Uterine smooth muscle cell (primary cell): ENCODE measurements at places on chromosomes 12 and 14. TPM values are rescaled to one million over a fixed set of nuclear protein-coding genes. Genes with fewer than 3 reads are reported as not detected.

The XRCC3 gene
- total RNA-seq = 9.7 and 27.7 TPM in 2 replicates

The OVCH1 gene
- total RNA-seq = under 0.01 TPM in 1 of 2 replicates, not detected in the other

The RTN1 gene
- 0.12 and 0.33 TPM in 2 replicates for total RNA-seq

The CIDEB gene
- total RNA-seq = 1.6 and 2.9 TPM in 2 replicates

The KRT79 gene
- not detected in 2 replicates for total RNA-seq

The CELA1 gene
- not detected in 2 replicates for total RNA-seq

The LTBP2 gene
- 134 and 315 TPM in 2 replicates for total RNA-seq

The KLHL28 gene
- total RNA-seq = 7.7 and 13.2 TPM in 2 replicates

The PTPRR gene
- total RNA-seq = 1.00 and 2.2 TPM in 2 replicates

The TAS2R7 gene
- total RNA-seq = not detected in 2 replicates

The KRT80 gene
- 0.11 and 0.25 TPM in 2 replicates for total RNA-seq

The RERGL gene
- not detected in 2 replicates for total RNA-seq

The DNAI7 gene
- total RNA-seq = 0.11 and 0.25 TPM in 2 replicates

The HCAR1 gene
- total RNA-seq = 1.00 and 1.5 TPM in 2 replicates

The SLC5A8 gene
- not detected in 2 replicates for total RNA-seq

The FAM161B gene
- total RNA-seq = 3.4 and 4.0 TPM in 2 replicates

The PTGER2 gene
- 17.5 and 22.9 TPM in 2 replicates for total RNA-seq

The APOF gene
- total RNA-seq = not detected in 2 replicates

The CLEC4D gene
- total RNA-seq = not detected in 2 replicates

The A2M gene
- 2.2 and 4.6 TPM in 2 replicates for total RNA-seq
